ENCODE measurements at places on chromosomes 7 and 10.

DNA sequence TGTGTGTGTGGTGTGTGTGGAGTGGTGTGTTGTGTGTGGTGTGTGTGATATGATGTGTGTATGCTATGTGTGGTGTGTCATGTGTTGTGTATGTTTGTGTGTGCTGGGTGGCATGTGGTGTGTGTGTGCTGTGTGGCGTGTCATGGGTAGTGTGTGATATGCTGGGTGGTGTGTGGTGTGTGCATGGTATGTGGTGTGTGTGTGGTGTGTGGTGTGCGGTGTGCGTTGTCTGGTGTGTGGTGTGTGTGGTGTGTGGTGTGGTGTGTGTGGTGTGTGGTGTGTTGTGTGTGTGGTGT, 37.5 kb upstream of the DNAJB6 start:
- no peak for DNase-seq

GRCh38 chr7:140237390-140237789, 60.6 kb upstream of the KDM7A start:
- no peak for DNase-seq

- DNase-seq: no peak
Measured at GRCh38 chr7:94623820-94624219, 32.1 kb downstream of the SGCE start.

- DNase-seq: no peak
Measured at GRCh38 chr10:125940515-125940914, 44.2 kb downstream of the FANK1 start.

- DNase-seq: no peak
Measured at GRCh38 chr7:31982962-31983361, 87.2 kb downstream of the PDE1C start.

DNA sequence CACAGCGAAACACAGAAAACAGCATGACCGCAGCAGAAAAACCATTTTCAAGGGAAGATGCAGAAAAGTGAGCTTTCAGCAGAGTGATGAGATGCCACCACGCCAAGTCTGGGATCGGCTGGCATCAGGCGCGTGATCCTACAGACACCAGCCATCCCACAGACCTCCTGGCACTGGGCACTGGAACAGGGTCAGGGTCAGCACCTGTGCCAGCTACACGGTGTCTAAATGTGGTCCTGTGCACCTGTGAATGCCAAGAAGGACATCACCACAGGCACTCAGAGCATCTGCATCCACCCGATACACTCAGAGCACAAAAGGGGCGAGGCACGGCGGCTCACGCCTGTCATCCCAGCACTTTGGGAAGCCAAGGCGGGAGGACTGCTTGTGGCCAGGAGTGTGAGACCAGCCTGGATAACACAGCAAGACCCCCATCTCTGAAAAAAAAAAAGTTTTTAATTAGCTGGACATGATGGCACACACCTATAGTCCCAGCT, 31.5 kb downstream of the STK32C start:
- no peak for DNase-seq

DNA sequence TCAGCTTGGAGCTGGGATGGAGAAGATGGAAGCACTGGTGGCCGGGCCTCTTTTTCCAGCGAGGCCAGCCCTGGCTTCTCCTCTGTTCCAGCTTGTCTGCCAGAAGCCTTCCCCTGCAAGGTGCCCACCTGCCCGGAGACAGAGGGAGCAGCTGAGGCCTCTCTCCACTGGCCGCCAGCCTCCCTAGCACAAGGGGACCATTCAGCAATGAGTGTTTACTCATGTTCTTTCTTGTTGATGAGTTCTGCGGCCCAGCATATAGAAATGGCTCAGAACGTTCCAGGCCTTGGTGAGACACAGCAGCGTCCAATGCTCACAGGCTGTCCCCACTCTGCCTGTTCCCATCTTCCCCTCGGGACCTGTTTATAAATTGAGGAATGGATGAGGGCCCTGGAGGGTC, 47.3 kb downstream of the CHST3 start:
- DNase-seq: no peak

DNA sequence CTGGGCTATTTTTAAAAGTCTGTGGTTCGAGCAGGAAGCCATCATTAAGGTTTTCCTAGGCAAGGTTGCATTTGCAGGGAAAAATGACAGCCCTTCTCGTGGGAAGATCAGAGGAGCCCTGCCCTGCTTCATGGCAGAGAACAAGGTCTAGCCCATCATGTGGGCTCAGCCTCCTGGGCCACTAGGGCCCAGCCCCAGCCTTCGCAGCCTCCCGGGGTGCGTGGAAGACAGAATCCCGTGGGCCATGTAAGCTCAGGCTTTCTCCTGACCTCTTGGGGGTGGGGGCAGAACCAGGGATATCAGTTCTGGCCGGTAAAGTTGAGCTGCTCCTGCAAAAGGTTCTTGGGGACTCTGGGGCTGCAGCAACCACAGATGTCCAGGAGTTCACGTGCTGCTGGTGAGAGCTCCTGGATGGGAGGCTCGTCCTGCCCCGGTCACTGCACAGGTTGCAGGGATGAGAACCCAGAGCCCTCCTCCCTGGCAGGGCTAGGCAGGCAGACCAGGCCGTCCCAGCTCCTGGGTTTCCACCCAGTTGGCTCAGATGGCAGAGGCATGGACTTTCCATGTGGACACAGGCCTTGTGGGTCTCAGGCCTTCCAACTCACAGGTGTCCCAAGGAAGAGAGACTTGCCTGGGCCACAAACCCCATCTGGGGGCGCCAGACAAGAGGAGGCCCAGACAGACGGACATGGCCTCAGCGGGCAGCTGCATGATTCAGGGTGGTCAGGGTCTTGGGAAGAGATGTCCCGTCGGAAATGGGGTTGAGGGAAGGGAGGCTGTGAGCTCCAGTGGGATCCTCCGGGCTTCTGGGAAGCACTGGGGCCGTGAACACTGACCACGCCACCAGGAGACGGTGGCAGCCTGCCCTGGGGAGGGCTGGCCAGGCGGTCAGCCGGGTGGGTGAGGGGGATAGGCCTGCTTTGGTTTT, 126.2 kb downstream of the NEURL1 start:
- DNase-seq: no peak

DNA sequence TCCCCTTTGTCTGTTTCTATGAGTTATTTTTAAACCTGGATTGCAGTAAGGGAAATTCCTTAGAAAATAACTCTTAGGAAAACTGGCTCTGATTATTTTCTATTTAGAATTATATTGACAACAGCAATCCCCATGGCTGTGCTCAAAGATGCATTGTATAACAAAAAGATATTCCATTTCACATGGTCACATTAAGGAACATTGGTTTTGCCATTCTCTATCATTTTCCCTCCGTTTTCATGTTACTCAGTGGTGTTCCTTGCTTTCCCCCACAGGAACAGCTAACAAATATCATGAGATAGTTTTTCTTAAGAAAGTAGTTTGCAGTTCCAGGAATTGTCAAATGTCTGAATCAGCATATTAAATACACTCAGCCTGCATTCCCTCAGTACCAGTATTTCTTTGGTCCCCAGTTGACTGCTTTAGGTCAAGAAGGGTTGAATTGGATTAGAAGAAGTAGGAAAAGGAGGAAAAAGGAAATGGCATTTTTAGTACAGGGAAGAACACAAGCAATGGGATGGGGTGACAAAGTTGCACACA, 436.7 kb downstream of the TNS3 start:
- DNase-seq: no peak

DNA sequence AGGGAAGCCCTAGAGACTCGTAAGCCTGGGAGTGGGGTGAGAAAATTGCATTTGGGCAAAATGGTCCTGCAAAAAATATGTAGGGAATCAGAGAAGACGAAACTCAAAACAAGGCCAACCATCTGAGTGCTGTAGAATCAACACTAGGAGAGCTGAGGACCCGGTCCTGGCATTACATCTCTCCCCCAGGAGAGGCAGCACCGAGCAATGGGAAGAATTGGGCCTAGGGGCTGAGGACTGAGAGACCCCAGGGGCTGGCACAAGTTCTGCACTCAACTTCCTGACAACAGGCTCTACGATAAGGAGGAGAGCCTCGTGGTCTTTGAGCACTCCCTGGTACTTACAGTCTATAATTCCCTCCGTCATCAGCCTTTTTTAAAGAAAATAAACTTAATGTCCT, 47.6 kb downstream of the BPGM start:
- peak; percentile 60 for DNase-seq

DNA sequence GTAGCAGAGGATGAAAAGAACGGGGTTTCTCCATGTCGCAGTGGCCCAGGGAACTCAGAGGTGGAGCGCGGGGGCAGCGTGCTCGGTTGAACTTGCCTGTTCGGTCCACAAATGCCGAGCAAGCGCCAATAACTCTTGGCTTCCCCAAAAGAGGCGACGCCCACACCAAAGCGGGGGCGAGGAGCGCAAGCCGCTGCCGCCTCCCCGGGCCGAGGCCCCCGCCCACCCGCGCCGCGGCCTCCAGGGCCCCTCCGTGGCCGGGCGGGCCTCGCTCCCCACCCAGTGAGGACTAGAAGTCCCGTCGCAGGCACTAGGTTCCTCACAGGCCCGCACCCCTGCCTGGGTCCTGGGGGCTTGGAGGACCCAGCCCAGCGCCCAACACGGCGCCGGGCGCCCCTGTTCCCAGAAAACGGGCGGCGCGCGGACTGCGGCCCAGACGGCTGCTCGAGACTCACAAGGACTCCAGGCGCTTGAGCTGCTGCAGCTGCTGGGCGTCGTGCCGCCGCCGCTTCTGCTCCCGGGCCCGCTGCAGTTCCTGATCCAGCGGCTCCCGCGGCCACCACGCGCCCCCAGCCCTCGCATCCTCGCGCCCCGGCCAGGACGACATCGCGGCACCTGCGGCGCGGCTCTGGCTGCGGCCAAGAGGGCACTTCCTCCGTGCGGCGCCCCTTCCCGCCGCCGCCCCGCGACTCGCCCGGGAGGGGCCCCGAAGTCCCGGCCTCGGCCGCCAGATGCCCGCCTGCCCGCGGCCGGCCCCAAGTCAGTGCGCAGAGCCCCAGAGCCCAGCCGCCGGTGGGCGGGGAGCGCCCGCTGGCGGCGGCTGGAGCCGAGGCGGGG, 14.6 kb upstream of the FKBP9 start:
- DNase-seq: peak; percentile 79

DNA sequence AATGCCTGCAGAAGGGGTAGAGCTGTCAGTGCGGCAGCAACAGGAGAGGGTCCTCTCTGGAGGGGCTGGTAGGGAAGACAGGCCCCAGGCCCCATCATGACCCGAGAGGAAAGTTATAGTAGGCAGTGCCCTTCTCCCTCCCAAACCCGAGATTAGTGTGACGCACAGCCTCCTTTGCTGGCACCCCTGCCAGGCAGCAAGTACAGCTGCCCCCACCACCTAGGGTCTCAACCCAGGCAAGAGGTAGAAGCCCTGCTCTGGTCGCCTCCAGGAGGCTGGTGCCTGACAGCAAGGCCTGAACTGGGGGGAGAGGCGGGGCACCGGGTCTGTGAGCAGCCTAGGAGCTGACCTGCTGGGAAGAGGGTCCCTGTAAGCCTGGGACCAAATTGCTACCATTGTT, 15.5 kb downstream of the LOXL4 start:
- DNase-seq: no peak

DNA sequence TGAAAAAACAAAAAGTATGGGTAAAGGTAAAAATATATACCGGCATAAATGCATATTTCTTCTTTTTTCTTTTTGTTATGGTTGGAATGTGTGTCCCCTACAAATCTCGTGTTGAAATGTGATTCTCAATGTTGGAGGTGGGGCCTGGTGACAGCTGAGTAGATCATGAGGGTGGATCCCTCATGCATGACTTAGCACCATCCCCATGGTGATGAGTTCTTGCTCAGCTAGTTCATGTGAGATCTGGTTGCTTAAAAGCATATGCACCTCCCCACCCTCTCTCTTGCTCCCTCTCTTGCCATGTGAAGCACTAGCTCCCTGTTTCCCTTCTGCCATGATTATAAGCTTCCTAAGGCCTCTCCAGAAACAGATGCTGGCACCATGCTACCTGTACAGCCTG, 93.3 kb downstream of the HYCC1 start:
- no peak for DNase-seq

GRCh38 chr7:115008465-115009114, 86.7 kb downstream of the MDFIC start:
- no peak for DNase-seq

- DNase-seq: no peak
Measured at GRCh38 chr7:158366346-158366745, 221.3 kb downstream of the PTPRN2 start.

DNA sequence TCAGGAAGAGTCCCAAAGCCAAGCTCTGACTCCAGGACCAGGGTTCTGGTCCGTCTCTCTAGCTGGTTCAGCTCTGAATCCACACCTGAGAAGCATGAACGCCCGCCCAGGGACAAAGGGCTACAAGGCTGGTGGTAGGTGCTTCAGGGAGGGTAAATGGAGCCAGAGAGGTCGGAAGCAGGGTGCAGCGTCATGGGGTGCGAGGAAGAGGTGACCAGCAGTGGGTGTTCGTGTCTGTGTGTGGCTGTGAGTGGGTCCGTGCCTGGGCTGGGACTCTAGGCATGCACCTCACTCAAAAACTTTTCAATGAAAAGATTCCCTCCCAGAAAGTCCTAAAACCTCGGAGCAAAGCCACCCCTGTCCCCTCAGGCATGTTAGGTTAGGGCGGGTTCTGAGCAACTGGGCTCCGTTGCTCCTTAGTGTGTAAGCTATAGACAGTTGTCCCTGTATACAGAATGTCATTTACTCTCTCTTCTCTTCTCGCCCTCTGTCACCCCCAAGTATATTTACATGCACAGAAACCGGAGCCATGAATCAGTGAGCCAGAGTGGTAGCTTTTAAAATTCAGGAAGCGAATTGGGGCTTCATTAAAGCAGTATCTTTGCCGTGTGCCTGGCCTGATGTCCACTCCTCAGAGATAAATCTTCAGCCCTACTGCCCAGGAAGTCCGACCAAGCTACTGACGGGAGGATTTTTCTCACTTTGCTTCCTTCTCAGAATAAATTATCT, 12.3 kb upstream of the GATA3 start:
- DNase-seq: peak; percentile 44

DNA sequence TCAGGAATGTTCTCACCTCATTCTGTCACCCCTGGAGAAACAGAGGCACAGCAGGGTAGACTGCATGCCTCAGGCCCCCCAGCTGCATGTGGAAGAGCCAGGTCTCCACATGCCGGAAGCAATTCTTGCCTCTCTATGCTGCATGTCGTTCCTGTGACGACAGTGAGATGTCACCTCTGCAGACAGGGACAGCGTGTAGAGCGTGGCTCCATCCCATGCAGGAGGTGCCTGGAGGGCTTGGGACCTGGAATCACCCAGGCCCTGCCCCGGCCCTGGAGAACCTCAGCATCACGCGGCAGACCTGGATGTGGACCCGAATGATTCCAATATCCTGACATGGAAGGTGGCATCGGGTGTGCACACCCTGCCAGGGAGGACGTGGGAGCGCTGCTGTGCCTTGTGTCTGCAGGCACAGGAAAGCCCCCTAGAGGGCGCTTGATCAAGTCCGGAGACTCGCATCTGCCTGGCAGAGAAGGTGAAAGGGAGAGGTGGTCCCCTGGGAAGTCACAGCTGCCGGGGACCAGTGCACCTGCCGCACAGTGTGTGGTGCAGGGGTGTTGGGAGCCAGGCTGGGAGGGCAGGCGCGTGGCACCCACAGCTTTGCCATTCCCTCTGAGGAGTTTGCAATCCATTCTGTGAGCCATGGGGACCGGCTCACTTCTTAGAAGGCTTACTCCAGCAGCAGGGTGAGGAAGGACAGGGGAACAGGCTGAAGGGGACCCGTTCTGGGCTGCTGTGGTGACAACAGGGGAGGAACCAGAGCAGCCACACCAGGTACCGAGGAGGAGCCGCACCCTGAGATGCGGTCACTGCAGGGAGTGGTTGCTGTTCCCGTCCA, 45.3 kb upstream of the EN2 start:
- DNase-seq: peak; percentile 70

- DNase-seq: no peak
Measured at GRCh38 chr7:72097226-72097625, 314.9 kb downstream of the CALN1 start.

GRCh38 chr7:26858735-26859134, 5.7 kb downstream of the SKAP2 start:
- peak; percentile 23 for DNase-seq
